Fibroblast of skin of left biceps (primary cell): ENCODE measurements at places on chromosomes 11 and 22.
A peak's percentile ranks its signal among the peaks of the same experiment; 100 is the strongest.

GRCh38 chr22:48407256-48407955 is 1420.3 kb downstream of the BRD1 start:
- no peak for DNase-seq

DNA sequence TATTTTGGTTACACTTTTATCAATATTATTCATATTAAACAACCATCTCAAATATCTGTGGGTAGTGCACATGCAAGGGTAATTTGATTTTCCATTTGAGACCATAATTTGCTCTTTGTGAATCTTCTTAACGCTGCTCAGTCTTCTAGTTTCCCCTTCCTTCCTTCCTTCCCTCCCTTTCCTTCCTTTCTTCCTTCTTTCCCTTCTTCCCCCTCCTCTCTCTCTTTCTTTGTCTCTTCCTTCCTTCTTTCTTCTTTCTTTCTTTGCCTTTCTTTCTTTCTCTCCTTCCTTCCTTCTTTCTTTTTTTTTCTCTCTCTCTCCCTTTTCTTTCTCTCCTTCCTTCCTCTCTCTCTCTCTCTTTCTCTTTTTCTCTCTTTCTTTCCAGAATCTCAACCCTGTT is 4.1 kb upstream of the RNF26 start:
- DNase-seq: no peak

- no peak for DNase-seq
These were observed 1.3 kb downstream of the TEF start for GRCh38 chr22:41383085-41383484.

DNA sequence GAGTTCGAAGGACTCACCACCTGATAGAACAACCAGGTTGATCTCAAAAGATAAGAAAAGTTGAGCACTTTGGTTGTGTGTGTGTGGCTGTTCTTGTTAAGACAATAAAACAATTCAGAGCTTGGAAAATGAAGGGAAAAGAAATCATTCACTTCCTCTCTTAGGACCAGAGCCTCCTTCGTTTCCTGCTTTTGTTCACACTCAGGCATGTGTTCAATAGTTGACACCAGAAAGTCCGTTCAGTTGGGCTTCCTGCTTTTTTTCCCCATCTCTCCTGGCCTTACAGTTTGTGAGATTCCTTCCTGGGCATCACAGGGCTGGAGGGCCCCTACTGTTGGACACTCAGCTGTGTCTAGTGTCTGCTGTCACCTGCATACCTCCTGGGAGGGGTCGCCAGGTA is 48.0 kb downstream of the TSPAN18 start:
- DNase-seq: no peak

DNA sequence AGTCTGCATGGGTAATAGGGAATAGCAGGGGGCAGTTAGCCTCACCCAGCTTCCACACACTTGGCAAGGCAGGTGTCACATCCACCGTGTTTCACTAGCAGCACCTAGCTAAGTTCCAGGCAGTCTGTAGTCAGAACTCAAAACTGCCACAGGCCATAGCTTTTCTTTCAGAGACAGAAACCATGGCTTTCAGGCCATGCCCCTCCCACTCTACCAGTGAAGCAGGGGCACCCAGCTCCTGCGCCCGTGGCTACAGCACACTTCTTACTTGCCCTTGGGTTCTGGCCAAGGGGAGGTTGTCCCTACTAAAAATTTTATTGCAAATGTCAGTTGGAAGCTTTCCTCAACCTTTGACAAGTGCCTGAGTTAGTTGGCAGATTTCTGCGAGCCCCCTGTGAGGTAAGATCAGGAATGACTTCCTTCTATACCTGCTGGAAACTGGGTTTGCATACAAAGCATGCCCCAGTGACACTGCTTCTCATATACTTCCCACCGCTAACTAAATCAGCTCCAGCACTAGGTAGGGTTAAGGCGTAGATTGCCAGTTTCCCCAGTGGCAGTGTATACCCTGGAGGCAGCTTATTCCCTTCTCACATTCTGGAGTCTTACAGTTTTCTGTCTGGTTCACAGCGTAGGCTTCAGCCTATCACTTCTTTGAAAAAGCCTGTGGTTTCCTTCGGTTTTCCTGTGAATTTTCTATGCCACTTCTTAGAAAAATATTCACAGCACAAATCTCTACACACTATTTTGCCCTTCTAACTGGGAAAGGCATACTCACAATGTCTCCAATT is 139.0 kb upstream of the LUZP2 start:
- DNase-seq: no peak

GRCh38 chr11:13691286-13691899 is 22.9 kb downstream of the FAR1 start:
- no peak for DNase-seq

DNA sequence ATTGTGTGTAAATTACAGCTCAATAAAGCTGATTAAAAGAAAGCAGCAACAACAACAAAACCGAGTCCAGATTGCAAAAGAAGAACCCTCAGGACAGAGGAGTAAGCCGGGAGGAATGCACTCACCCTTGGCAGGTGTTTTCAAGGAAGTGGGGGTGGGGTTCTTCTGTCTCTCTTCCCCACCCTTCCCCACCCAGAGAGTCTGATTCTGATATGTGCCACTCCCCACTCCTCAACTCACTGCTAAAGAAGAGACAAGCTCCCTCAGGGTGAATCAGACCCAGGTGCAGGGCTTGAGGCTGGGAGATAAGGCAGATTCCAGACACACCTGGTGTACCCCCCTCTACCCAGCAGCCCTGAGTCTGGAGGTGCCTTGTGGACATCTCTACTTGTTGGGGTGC is 38.4 kb upstream of the PHF21A start:
- no peak for DNase-seq

GRCh38 chr11:101482556-101483124 is 101.2 kb downstream of the TRPC6 start:
- no peak for DNase-seq

DNA sequence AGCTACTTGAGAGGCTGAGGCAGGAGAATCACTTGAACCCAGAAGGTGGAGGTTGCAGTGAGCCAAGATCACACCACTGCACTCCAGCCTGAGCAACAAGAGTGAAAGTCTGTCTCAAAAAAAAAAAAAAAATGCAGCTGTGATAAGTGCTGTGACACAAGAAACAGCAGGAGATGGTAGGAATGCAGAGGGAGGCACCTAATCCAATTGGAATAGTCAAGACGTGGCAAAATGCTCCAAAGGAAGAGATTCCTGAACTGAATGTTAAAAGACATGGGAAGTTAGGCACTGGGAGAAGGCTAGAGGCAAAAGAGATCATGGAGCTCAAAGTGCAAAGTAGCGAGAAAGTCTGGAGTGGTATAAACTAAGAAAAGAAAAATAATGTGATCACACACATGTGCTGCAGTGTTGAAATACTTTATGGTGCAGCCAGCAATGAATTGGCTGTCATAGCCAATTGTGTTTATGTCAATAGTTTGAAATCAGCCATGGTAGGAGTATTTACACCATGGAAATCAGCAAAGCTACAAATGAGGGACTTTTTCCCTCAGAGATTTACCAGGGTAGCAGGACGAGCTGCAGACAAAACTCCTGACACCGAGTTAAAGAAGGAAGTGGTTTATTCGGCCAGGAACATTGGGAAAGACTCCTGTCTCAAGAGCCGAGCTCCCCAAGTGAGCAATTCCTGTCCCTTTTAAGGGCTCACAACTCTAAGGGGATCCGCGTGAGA is 40.9 kb upstream of the LIPT2 start:
- DNase-seq: no peak

DNA sequence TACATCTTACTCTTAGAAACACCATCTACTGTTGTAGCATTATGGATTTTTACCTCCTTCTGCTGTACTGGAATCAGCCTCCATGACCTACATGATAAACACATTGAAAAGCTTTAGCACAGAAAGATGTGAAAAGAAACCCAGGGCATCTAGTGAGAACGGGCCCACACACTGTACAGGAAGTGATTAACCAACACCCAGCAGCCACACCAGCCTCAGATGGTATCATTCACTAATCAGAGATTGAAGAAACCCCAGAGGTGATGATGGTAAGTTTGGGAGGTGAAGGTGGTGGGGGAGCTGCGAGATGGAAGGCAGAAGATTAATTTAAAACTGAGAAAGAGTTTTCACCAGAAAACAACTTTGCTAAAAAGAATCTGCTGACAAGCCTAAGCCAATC is 46.1 kb downstream of the RASSF10 start:
- DNase-seq: no peak

- no peak for DNase-seq
These were observed 29.1 kb upstream of the CACNG2 start for GRCh38 chr22:36732609-36733008.

- no peak for DNase-seq
These were observed 183.0 kb downstream of the IGLL1 start for GRCh38 chr22:23397008-23397612.

DNA sequence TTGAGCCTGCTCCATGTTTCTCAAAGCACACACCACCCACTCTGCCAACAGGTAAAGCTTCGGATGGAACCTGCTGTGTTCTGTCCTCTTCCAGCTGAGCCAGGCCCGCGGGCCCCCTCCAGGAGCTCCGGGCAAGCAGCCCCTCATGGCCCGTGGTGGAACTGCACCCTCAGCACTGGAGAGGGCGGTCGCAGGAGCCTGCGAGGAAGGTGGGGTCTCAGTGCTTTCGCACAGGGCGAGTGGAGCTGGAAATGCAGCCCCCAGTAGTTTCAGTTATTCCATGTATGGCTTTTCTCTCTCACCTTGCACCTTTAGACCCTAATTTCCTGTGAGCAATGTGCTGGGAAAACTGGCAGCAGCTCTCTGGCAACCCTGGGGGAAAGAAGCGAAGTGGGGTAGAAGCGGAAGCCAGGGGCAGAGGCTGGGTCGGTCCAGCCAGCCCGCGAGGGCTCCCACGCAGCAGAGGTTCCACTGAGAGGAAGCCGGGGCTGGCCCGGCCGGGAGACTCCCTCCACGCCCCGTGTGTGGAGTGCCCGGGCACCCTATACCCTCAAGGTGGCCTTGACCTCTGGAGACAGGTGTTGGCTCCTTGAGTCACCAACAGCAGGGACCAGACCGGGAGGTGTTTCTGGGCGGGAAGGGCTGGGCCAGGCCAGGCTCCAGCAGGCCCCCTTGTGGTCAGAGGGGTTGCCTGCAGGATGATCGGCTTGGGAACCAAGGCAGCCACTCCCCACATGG is 119.9 kb upstream of the TMEM45B start:
- peak; percentile 2 for DNase-seq

DNA sequence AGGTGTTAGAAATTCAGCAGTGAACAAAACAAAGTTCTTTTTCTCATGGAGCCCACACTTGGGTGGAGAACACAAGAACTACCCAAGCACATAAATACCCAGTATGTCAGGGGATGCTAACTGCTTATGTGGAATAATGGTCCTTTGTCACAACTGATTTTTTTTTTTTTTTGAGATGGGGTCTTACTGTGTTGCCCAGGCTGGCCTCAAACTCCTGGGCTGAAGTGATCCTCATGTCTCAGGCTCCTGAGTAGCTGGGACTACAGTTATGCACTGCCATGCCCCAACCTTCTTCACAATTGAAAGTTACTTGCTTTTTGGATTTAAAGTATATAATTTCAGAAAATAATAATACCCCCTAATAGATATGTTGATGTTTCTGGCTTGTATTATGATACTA is 122.6 kb upstream of the RASSF10 start:
- no peak for DNase-seq

GRCh38 chr22:23282986-23283385 is 102.7 kb downstream of the BCR start:
- DNase-seq: no peak

- DNase-seq: no peak
These were observed 20.6 kb upstream of the DAGLA start for GRCh38 chr11:61659413-61660196.

DNA sequence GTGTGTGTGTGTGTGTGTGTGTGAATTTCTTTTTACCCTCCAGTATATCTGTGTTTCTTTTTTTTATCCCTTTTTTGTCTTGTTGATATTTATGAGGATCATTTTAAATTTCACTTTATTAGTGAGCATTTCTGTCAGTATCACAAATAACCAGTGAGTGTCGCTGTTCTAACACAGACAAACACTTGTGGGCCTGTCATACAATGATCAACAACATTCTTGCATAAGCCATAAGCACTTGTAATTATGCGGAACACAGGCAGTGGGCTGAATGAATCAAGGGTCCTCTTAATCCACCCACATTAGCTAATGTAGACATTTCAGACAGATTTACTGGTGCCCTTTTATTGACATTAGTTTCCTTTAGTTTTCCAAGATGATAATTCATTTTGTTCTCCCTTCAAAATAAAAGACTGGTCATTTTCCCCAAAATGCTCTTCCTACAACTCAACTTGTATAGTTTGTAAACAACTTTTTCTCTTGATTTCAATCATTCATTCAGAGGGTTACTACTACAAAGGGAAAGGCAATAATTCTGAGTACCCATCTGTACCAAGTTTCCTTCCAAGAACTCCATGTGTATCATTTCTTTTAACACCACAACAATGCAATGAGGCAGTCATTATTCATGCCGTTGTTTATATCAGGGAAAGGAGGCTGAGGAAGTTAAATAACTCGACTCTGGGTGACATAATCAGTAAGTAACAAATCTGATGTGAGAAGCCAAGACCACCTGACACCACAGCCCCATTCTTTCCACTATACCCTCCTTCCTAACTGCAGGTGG is 34.5 kb upstream of the ANO3 start:
- DNase-seq: no peak

GRCh38 chr11:92596596-92597317 is 372.1 kb downstream of the FAT3 start:
- DNase-seq: no peak

- no peak for DNase-seq
These were observed 3.3 kb upstream of the TRIM6 start for GRCh38 chr11:5593146-5593545.

GRCh38 chr11:95674657-95675358 is 114.8 kb downstream of the FAM76B start:
- no peak for DNase-seq

DNA sequence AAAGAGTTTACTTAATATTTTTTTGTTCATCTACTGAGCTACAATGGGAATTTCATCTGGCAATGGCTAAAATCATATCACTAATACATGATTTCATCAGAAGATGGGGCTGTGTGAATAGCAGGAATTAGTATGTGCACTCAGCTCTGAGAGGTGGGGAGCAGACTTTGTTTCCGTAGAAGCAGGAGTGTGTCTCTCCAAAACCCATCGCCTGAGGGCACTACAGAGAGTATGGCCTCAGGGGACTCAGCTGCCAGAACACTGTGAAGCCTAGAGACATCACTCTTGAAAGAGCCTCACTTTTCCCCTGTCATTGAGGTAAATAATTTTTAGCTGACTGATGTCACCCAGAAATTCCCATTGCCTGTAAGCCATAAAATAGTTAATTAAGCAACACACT is 261.4 kb upstream of the ISX start:
- no peak for DNase-seq

DNA sequence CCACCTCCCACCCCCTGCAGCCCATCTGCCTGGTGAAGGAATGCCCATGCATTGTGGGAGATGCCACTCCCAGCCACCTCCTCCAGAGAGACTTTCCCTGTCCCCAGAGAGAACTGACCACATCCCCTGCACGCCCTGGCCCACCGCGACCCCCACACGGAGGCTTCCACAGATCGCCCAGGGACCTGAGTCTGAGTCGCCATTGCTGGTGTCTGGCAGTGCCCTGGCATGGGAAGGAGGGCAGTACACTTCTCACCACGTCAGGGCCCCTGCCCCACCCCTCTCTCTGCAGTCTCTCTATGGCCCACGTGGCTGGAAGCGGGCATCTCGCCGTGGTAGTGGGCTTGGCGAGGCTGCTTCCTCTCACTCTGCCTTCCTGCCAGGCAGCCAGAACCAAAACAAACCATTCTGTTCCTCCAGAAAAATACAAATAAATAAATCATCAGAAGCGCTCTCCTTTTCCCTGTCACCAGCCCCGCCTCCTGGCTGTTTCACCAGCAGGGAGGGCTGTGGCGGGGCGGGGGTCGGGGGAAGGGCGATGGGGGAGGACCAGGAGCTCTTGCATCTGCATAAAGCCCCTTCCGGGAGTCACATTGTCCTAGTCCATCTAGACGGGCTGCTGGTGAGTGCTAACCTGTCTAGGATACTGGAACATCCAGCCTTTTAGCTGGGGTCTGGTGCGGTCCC is 20.9 kb downstream of the SHISAL1 start:
- DNase-seq: no peak
